Effector memory CD4-positive, alpha-beta T cell (primary cell): ENCODE measurements at places on chromosomes 1 and 21.

GRCh38 chr1:180358649-180359048, 128.6 kb downstream of the LHX4 start:
- no peak for DNase-seq

DNA sequence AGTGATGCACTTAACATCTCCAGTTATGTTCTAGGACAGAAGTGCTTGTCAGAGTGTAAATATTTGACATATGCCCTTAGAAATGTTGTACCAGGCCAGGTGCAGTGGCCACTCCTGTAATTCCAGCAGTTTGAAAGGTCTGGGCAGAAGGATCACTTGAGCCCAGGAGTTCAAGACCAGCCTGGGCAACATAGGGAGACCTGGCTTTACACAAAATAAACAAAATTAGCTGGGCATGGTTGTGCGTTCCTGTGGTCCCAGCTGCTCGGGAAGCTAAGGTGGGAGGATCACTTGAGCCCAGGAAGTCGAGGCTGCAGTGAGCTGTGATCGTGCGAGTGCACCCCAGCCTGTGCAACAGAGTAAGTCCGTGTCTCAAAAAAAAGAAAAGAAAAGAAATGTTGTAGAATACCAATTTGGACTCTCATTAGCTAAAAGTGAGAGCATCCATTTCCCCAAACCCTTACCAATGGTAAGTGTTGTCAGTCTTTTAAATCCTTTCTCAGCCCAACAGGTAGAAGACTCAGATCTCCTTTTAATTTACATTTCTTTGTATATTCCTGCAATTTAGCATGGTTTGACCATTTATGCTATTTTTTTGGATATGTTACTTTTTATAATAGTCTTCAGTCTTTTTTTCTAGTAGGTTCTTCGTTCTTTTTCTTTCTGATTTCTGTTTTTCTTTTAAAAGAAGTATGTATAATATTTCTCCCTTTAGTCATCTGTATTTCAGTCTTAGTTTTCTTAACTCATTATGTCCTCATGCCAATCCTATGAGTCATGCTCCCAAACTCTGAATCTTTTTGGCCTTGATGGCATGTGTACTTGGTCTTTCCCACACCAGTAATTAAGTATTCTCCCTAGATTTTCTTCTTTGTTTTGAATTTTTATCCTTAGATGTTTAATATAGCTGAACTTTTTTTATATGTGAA, 74.4 kb downstream of the CAMTA1 start:
- DNase-seq = no peak

GRCh38 chr1:183283286-183283685, 97.2 kb downstream of the LAMC2 start:
- no peak for DNase-seq

DNA sequence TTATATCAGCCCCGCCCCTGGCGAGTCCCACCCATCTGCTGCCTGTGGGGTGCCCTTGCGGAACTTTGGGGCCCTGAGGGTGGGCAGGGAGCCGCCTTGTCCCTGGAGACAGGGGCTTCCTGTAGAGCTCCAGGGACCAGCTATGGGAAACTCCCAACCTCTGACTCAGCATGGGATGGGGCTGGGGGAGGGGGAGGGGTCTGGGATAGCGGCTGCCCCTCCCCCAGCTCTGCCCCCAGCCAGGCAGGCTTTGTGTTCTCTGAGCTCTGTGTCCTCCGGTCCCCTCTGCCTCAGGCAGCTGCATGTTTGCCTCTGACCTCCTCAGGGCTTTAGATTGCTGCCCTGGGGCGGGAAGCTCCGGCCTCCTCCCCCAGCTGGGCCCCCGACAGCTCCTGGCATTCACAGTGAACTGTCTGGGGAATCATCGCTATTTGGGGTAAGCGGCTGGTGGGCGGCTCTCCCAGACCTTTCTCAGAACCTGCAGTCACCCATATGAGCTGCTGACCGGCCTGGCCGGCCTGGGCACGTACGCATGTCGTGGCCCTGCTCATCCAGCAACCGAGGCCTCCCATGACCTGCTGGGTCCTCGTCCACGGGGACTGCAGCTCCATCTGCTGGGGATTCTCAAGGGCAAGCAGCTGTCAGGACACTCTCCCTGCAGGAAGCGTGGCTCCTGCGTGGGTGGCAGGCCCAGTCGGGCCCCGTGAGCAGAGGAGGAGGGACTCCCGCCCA, 17.1 kb downstream of the ARHGEF16 start:
- no peak for DNase-seq

- DNase-seq = no peak
Measured at GRCh38 chr1:21141030-21141429, 35.7 kb downstream of the EIF4G3 start.

GRCh38 chr1:20280341-20280740, 10.3 kb upstream of the VWA5B1 start:
- no peak for DNase-seq

GRCh38 chr1:78743626-78744025, 94.0 kb downstream of the IFI44 start:
- no peak for DNase-seq

- no peak for DNase-seq
Measured at GRCh38 chr1:160451859-160452232, 51.5 kb downstream of the VANGL2 start.

GRCh38 chr1:235588916-235589515, 60.6 kb downstream of the GNG4 start:
- no peak for DNase-seq

GRCh38 chr1:147185432-147185831, 13.2 kb upstream of the PRKAB2 start:
- DNase-seq = no peak

DNA sequence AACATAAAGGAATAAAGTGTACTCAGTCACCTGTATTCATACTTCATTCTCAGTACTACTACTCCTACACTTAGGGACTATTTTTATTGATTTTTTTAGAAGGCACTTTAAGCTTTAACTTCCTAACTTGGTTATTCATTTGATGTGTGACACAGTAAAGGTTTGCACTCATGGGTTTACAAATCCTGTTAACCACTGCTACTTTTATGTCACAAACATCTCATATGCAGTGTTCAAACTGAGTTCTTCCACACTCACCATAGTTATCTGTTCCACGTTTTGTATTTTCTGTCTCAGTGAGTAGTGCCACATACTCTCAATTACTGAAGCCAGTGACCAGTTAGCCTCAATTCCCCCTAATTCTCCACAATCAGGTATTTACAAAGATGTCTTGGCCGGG, 33.2 kb downstream of the RCOR3 start:
- DNase-seq = no peak

DNA sequence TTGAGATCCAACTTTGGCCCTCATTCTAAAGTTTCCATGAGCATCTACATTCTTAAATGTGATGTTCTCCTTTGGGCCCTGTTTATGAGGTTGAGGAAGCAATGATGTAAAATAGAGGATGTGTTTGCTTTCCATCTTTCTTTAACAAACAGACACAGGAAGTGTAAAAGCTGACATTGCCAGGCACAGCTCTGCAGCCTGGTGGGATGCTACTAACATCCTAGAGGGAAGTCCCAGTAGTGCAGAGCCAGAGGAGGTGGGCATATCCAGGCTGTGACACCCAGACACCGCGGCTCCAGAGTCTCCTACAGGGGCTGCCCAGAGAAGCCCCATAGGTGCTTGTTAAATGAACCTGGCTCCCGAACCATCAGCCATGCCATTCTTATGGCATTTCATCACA, 16.2 kb downstream of the OLFML2B start:
- no peak for DNase-seq

DNA sequence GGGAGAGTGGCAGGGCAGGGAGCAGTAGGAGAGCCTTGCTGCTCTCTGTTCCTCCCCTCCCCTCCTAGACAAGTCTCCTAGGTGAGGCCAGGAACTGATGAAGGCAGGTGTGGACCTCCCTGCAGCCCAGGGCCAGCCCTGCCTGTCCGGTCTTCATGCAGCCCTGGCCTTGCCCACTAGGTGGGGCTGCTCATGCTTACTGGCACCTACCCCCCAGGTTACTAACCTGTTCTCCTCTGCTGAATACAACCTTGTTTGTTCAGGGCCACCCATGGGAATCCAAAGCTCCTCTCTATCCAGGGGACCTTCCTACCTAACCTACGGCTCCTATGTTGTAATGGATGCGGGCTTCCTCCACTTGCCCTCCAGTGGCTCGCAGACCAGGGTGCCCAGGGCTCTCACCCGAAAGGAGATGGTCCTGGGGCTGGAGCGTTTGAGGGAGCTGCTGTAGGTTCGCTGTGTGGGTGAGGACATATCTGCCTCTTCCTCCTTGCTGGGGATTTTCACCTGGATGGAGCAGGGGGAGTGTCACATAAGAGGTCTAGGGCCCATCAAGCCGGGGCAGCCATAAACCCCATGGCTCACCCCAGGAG, 7.9 kb upstream of the TNNT2 start:
- no peak for DNase-seq
